ENCODE measurements at places on chromosomes 11 and 22.

DNA sequence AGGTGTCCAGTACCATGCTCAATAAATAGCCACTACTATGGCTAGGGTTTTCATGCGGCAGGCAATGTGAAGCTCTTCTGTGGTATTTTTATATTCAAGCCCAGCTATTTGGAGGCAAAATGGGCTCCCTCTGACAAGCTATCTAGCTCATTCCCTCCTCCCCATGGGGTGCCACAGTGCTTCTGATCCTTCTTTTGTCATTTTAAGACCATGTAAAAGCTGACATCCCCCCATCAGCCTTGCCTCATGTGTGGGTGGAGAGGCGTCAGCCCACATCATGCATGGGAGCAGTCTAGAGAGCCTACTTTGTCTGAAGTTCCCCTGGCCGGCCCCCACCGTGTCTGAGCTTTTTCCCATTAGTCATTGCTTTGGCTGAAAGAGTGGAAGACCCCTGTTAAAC, 59.8 kb downstream of the NAV2 start:
- no peak for DNase-seq

GRCh38 chr22:19110646-19111045, 11.6 kb downstream of the DGCR2 start:
- DNase-seq = no peak

DNA sequence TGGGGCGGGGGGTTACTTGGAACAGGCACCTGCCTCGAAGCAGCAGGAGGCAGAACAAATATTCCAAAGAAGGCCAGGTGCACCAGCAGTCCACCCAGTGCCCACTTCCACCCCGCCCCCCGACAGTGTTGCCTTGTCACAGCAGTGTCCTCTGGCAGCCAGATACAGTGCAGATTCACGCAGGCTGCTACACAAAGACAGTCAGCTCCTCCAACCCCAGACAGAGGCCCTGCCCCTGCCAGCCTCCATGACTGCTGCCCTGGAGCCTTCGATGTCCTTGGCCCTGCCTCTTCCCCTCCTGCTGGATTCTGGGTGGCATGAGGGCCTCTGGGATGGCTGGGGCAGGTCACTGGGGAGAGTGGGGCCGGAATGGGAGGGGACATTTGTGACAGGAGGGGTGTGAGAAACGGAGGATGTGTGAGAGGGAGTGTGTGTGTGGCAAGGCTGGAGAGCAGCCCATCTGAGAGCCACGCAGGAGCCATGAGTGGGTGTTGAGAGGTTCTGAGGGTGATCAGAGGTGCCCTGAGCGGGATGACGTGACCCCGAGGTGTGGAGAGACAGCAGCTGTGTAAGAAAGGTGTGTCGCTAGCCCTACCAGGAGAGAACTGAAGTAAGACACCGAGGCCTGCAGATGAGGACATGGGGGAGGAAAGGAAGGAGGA, 173.7 kb downstream of the CEP164 start:
- DNase-seq = no peak

GRCh38 chr11:129115652-129116586, 76.2 kb downstream of the ARHGAP32 start:
- DNase-seq = no peak

DNA sequence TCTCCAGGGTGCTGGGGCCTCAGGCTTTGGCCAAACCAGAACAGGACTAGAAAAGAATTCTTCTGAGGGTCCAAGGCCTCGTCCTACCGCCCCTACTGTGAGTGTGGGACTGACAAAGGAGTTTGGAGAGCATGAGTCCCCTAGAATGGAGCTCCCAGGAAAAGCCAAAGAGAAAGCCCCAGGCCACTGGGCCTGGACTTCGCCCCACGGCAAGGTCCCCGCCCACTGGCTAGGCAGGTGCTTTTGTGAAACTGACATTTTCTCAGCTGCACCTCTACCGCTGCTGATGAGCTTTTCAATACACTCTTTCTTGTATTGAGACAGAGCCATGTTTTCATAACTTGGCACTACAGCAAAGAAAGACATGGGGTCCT, 9.7 kb upstream of the FGF3 start:
- no peak for DNase-seq

GRCh38 chr11:45361551-45361950, 75.4 kb upstream of the SYT13 start:
- no peak for DNase-seq

GRCh38 chr11:6062691-6063358, 32.3 kb upstream of the OR56A1 start:
- DNase-seq = no peak

DNA sequence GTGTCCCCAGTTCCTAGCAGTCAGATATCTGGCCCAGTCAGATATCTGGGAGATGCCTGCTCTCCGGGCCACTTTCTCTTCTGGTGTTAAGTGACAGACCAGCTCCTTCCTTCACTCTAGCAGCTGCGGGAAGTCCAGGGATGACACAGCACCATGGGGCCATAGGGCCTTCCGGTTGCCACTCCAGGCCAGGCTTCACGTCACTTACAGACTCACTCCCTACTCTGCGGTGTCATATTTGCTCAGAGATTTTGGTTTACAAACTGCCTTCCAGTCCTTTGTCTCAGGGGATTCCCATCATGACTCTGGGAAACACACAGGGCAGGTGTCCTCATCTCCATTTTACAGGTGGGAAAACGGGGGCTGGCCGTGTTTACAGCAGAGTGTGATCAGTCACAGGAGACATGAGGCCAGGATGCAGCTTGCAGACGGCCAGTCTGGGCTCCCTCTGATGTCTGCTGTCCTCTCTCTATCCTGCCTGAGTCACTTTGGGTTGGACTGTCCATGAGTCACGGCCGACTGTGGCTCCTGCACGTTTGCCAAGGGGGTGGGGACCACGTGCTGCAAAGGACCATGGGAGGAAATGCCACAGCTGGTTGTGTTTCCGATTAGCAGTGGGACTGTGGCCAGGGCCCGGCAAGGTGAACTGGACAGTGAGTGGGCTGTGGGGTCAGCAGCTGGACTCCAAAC, 8.2 kb upstream of the TBC1D22A start:
- DNase-seq = no peak

- DNase-seq = no peak
These were observed 16.2 kb downstream of the API5 start for GRCh38 chr11:43327987-43328386.

GRCh38 chr11:132448334-132448995, 1078.0 kb downstream of the NTM start:
- no peak for DNase-seq

DNA sequence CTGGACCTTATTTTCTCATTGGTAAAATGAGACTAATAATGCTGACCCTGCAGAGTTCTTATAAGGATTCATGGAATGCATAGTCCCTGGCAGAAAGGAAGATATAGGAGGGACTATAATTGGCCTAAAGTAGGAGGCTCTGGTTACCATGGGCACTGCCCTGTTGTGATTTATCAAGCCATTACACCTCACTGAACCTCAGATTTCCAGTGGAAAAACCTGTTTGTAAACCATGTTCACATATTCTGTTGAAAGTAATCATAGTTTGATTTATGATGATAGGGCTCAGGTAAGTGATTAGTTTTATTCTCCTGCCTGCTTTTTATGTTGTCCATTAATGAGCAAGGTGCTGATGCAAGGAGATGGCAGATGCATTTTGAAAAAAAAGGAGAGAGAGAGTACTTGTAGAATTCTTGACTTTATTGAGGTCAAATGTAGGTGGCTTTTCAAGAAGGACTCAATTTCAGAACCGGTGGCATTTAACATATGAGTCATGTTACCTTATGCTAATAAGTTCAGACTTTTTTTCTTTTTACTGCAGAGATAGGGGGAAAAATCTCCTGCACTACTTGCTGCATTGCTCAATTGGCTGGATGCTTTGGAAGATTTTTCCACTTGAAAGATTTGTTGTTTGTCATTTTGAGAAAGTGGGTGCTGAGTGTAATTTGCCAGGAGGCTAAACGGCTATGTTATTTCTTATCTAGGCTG, 14.6 kb downstream of the NF2 start:
- DNase-seq = no peak

- no peak for DNase-seq
These were observed 2.0 kb downstream of the OVOL1 start for GRCh38 chr11:65788821-65789220.

GRCh38 chr11:115916608-115917007, 412.4 kb upstream of the CADM1 start:
- no peak for DNase-seq

DNA sequence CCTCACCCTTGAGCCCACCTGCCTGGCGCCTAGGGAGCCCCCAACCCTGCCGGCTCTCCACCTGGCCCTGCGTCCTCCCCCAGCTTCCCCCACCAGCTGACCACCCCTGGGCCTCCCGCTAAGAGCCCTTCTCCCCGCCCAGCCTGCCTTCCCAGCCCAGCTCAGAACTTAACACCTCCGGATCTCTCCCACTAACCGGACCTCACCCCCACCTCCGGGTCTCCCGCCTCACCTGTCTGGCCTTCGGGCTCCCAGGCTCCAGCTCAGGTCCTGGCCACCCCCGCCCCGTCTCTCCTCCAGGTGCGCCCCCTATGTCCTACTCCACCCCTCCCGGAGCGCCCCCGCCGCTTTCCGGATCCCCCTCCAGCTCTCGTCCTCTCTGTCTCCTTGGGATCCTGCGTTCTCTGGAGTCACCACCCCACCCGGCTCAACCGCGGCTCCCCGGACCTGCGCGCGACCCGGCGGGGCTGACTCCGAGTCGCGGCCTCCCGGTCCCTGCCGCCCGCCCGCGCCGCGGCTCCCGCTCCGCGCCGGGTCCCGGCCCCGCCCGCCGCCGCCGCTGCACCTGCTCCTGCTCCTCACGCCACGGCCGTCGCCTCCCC, at the start of gene KCNJ11:
TSS of gene KCNJ11 (minus strand) at position 51 of the 602 bp plus-strand sequence. CDS start 568 bp downstream, outside the sequence.
- no peak for DNase-seq

DNA sequence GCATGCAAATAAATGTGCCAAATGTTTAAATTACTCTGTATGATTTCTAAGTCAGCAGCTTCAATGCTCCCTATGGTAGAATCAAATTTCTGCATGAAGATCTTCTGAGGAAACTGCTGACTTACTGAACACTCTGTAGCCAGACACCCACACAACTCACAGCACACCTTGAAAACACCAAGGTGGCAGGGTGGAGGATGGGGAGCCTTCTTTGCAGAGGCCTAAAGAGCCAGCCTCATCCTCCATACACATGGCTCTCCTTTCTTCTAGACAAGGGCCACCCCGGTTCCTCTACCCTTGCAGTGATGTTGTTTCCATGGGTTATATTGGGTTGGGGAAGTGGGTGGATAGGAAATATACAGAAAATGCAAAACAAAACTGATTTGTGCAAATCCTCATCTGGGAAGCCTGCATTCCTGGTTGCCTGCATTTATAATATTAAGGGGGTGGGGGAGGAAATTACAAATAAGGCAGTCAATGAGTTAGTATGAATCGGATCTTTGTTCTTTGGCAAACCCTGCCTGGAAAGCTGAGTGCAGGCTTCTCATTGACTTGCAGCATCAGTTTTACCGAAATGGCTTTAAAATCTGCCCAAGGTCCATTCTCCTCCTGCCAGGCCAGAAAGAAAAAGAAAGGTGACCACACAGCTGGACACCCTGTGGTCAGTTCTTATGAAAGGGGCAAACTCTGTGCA, 15.8 kb upstream of the ETS1 start:
- DNase-seq = no peak

GRCh38 chr11:100619484-100619883, 67.6 kb upstream of the ARHGAP42 start:
- no peak for DNase-seq

DNA sequence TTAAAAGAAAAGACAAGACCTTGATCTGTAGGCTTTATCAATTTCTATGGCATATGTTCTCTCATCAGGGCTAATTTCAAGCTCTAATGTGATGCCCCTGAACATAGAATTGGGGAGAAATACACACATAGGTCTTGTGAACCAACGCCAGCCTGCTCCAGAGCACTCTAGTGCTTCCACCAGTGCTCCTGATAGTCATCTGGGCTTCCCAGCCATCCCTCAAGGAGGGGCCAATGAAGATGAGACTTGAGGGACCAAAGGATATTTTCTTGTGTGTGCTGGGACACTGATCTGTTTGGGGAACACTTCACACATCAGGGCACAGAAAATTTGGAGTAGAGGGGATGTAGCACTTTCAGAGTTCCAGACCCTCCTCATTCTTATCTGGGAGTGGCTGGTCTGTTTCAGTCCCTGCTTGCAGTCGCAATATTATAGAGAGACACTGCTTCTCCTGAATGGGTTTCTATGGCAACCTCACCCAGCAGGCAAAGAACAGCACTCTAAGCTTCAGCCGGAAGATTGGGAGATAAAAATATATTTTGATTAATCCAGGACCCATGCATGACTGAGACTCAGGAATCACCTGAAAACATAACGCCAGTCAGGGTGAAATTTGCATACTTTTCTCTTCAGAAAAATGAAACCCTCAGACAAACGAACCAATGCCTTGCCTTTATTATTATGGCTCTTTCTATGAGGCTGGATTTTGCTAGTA, 28.4 kb upstream of the SCN3B start:
- no peak for DNase-seq

DNA sequence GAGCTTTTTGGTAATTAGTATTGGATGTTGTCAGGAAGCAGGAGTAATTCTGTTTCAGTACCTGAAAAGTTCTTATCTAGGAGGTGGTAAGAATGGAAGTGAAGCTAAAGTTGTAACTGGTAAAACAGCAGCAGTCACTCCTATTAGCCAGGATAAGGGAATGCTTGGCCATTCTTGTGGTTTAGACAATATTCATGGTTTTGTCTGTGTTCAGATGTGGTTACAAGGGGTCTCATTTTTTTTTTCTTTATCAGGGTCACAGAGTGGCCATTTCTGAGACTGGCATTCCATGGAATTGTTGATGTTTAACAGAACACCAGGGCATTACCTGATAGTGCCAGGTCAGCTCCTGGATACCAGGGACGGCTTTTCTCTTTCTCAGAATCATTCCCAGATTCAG, 23.8 kb downstream of the TAF1D start:
- no peak for DNase-seq

DNA sequence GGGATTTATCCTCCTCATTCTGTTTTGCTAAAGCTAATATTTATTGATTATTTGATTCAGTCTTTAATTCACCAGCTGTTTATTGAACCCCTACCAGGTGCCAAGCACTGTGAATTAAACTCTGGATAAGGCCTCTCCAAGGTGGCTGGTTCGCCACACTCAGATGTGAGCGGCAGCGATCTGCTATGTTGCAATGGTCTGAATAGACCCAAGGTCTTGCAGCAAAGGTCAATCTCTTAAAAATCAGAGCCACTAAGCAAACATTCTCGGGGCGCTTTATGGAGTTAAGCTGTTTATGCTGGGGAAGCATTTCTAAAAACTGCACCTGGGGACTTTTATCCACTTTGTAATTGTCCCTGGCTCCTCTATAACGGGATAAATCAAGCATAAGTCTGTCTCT, 10.5 kb upstream of the TSPAN18 start:
- DNase-seq = no peak

DNA sequence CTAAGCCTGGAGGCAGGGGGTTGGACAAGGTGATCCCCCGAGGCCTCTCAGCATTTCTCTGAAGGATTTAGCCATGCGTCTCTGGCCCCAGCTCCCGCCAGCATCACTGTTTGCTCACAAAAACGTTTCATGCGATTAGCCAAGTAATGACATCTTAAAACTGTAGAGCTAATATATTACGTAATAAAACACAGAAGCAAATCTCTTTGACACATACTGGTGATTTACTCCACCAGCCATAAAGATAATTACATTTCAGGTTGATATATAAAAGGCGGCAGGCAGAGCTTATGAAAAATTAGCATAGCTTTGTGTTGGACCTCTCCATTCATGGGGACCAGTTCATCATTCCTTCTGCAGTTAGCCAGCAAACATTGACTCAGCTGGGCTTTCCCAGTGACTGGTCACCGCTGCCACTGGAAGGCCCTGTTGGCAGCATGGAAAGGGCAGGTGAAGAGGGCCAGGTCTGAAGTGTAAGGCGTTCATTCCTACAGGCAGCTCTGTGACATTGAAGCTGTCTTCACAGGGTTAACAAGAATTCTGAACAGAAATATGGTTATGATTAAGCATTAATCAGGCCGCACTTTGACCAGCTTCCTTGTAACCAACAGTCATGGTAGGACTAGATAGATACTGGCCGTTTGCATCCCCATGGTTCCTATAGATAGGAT, 150.3 kb downstream of the NECTIN1 start:
- no peak for DNase-seq
